Diencephalon (tissue), 1 donor: ENCODE measurements at places on chromosomes 3 and 15. TPM values are rescaled to one million over a fixed set of nuclear protein-coding genes. Genes with fewer than 3 reads are reported as not detected.

Gene SCAANT1
- total RNA-seq: not detected

Gene STRIT1
- 2.1 TPM for total RNA-seq

Gene AHSG
- total RNA-seq: 0.23 TPM

Gene PHLDB2
- 5.8 TPM for total RNA-seq

Gene MGLL
- 43.4 TPM for total RNA-seq

Gene DPPA2
- not detected for total RNA-seq

Gene SNTN
- total RNA-seq: 2.3 TPM

Gene CNTN3
- total RNA-seq: 22.4 TPM

Gene IRAK2
- 6.0 TPM for total RNA-seq

Gene SSUH2
- total RNA-seq: 0.69 TPM

Gene NT5DC2
- 55.4 TPM for total RNA-seq

Gene TMEM40
- total RNA-seq: not detected

Gene FMN1
- total RNA-seq: 2.1 TPM

Gene GOLGA6L7
- not detected for total RNA-seq

Gene DYNLT2B
- 41.8 TPM for total RNA-seq

Gene PRSS50
- total RNA-seq: not detected

Gene GOLGA6A
- total RNA-seq: 0.23 TPM

Gene COLQ
- total RNA-seq: 2.5 TPM

Gene GANC
- total RNA-seq: 12.9 TPM

Gene IL17RD
- 27.7 TPM for total RNA-seq

Gene KLHL6
- 1.4 TPM for total RNA-seq

Gene SLC12A1
- 5.8 TPM for total RNA-seq

Gene CMTM6
- total RNA-seq: 41.8 TPM

Gene ATP10A
- total RNA-seq: 1.8 TPM

Gene BFSP2
- total RNA-seq: not detected

Gene P2RY14
- 1.4 TPM for total RNA-seq

Gene LMAN1L
- total RNA-seq: not detected

Gene GOLGA6D
- total RNA-seq: not detected
